ENCODE measurements at places on chromosomes 7 and 10.
A peak's percentile ranks its signal among the peaks of the same experiment; 100 is the strongest.

DNA sequence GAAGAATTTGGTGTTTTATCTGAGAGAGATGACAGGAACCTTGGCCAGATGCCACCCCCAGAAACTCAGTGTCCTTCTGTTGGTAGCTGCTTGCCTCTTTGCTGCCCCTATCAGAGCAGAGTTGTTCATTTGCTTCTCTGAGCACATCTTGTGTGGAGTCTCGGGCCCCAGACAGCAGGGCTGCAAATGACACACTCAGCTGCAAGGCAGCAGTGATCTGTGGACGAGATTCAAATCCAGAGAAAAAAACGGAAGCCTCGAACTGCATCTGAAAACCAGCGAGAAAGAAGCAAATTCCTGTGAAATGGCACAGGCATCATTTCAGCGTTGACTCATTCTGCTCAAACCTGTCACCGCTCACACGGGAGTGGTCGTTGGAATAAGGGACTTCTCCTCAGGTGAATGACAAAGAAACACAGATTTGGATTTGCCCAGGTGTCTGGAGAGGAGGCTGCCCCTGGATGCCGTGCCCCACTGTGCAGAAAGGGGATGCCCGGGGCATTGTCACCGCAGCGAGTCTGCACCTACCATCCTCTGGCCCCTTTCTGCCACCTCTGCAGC, 144.7 kb downstream of the PFKFB3 start:
- DNase-seq, result peak; percentile 39

DNA sequence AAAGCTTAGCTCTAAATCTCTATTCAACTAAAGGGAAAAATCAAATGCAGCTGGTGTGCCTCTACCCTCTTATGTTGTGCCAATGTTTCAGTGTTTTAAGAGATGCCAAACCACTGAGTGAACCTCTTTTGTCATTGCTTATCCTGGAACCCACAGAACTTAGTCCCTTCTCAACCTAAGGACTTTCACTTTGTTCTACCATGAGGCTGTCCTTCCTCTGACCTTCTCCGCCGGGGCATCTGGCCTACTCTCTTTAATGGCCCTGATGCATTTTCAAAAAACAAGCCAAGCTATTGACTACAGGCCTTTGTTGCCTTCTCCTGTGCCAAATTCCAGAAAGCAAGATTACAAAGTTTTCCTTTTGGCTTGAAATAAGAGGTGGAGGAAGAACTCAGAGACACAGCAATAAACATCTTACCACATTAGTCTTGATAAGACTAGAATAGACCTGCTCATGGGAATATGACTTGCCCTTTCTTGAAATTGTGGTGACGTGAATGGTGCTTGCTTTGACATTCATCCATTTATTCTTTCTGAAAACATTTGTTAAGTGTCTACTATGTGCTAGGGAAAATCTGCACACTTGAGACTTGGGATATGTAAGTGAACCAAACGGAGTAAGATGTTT, 253.2 kb upstream of the SMIM30 start:
- no peak for DNase-seq

DNA sequence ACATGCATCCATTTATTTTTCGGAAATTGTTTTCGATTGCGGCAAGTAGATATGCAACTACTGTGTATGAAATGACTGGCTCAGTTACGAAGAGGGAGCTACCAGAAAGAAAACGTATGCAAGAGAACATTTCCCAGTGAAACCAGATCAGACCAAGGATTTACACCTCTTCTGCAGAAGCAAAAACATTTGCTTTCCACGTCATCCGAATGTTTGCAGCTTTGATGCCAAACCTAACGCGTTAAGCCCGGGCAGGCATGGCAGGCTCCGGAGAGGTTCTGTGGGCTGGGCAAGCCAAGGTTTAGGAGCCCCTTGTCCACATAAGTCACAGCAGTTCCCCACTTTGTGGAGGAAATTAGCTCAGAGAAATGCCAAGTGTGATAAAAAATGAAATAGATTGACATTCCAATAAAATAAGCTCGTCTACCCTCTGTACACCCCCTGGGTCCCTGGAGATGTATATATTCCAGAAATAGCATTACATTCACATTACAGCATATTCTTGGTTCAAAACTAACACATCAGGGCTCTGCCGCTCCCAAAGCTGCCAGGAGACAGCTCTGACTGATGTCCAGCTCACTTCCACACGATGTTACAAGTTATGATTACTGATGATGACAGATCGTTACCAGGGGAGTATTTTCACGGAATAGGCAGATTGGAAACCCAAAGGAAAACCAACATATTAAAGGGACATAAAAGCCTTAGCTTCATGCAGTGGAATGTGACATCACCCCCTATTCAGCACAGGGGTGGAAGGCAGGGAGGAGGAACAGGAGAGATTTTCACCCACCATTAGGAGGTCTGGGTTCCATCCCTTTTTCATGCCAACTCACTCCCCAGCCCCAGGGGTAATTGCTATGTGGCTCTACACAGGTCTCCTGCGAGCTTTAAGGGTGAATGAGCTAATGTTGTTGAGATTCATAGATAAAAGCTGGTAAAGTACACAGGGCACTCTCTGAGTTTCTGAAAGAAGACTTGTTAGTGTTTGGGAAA, 81.5 kb downstream of the LYZL1 start:
- no peak for DNase-seq

DNA sequence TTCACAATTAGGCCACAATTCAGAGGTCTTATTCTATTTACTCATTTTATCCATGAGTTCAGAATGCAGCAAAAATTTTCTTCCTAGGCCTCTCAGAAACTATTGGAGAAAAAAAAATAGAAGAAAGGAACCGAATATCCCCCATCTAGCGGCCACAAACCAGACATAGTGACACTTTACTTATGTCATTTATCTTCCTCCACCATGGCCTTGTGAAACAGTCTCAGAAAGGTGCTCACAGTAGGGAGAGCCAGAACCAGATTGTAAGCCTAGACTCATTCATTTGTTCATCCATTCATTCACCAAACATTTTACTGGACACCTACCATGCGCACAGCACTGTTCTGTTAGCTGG, 16.0 kb downstream of the CREB3L2 start:
- no peak for DNase-seq

- DNase-seq, result no peak
Measured at GRCh38 chr7:106756071-106756470, 95.1 kb upstream of the CCDC71L start.

GRCh38 chr10:125140151-125140550, 20.2 kb downstream of the CTBP2 start:
- no peak for DNase-seq

DNA sequence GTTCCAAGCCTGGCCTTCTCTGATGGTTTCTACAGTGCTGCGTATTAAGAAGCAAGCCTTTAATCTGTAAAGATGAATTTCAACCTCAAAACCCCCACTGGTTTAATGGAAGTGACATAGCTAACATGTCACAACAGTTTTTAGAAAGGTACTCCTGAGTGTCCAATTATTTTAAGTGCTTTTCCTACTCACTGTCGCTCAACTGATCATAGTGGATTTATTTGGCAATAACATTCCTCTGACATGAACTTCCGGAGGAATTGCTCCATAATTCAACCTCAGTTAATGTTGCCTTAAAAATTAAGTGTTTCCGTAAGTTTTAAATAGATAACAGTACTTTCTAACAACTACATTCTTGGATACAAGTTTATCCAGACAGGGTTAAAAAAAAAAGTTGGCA, 57.5 kb downstream of the AGMO start:
- DNase-seq, result no peak

- DNase-seq, result peak; percentile 25
Measured at GRCh38 chr10:52308251-52309031, 5.6 kb upstream of the DKK1 start.

GRCh38 chr10:61754587-61755550, 92.1 kb downstream of the CABCOCO1 start:
- DNase-seq, result no peak

DNA sequence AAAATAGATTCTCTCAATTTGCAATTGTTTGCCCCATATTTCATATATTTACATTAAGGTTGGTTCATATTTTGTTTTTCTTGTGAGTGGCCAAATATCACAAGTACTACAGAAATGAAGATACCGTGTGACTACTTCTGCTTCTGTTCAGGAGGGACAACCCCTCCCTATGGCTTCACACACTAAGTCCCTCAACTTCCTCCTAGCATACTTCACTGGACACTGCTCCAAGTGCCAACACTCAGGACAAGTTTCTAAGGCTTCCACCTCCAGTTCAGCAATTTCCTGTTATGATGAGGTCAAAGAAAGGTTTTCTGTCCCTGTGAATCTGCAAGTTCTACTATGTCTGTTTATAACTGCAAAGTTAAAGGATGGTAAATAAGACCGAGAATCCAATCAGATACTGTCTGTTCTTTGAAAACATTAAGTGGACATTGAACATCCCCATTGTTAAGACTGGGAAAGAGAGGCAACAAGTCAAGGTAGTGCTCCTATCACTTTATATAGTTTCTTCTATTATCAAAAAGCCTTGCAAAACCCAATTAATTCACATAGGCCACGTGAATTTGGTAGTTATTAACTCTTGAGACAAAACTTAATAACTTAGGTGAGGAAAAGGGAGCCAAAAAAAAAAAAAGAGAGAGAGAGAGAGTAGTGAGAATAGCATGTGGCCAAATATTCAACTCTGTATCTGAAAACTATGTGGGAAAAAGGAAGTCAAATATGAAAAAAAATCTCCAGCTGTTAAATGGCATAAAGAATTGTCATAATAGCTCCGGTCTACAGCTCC, 81.3 kb upstream of the DKK1 start:
- DNase-seq, result no peak

DNA sequence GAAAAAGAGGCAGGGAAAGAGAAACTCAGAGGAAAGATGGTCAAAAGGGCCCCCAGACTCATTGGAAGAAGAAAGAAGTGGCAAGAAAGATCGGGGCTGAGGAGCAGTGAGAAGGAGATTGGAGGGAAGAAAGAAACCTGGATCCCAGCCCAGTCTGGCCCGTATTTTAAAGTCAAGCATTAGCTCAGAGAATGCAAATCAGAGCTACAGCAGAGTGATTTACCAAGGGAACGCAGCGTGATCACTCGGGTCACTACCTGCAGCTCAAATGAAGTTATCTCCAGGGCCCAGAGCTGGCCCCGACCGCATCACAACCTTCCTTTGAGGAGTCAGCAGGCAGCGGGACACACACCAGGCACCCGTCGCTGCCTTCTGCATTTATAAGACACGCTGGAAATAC, 72.8 kb downstream of the CARD11 start:
- no peak for DNase-seq

- DNase-seq, result no peak
Measured at GRCh38 chr7:24406789-24407299, 122.9 kb downstream of the NPY start.

DNA sequence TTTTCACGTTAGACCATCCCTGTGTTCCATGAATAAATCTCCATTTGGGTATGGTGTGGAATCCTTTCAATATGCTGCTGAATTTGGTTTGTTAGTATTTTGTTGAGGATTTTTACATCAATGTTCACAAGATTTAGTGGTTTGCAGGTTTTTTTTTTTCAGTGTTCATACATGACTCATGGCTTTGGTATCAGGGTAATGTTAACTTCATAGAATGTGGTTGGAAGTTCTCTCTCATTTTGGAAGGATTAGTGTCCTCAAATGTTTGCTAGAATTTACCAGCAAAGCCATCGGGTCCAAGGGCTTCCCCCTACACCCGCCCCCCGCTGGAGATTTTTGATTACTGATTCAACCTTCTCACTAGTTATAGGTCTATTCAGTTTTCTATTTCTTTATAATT, 398.0 kb downstream of the NXPH1 start:
- no peak for DNase-seq

- DNase-seq, result no peak
Measured at GRCh38 chr7:51312951-51313737, 3.5 kb downstream of the COBL start.

DNA sequence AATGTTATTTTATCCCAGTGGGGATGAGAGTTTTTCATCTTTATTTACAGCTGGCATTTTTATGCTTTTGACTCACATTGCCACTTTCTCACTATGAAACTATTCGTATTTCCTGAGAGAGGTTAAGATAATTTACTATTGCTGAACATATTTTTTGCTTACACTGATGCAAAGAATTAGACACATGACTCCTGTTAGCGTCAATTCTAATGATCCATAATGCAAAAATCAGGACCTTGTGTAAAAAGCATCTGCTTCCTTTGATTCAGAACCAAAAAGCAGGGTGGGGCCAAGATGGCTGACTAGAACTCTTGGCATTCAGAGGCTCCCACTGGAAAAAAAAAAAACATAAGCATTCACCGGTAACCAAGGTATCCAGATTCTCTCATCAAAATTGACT, 464.8 kb downstream of the SEMA3D start:
- no peak for DNase-seq

- no peak for DNase-seq
Measured at GRCh38 chr7:138170298-138170697, 94.0 kb downstream of the AKR1D1 start.

DNA sequence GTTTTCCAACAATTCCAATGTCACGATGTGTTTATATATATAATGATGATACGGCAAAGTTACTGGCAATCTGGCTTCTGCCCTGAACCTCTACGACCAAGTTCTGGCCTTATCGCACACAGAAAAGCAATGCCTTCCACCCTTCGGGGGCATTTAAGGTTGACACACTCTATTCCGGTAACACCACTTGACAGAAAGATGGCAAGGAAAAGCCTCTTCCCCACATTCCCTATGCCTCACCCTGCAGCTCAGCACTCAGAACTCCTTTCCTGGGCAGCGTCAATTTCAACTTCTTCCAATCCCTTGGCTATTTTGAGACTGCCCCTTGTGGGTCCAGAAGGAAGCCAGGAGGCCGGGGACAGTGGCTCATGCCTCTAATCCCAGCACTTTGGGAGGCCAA, 2.5 kb upstream of the ADRB1 start:
- DNase-seq, result no peak

DNA sequence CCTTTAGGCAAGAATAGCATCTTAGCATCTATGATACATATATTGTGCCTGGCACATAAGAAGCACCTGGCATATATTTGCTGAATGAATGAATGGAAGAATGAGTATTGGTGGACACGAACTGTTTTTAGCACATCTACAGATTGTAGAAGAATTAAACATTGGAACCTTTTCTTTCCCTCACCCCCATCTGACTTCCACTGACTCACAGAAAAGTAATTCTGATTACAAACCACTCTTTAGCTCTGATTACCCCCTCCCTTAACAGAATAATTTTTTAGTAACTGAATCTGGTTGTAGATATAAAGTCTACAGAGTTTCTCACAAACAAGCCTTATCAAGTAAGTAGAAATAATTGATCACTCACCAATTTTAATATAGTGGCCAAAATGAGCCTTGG, 31.9 kb downstream of the SLC26A4 start:
- no peak for DNase-seq

- DNase-seq, result no peak
Measured at GRCh38 chr10:52099026-52099600, 215.0 kb upstream of the DKK1 start.

GRCh38 chr7:35248576-35249536, 5.0 kb downstream of the TBX20 start:
- DNase-seq, result no peak

DNA sequence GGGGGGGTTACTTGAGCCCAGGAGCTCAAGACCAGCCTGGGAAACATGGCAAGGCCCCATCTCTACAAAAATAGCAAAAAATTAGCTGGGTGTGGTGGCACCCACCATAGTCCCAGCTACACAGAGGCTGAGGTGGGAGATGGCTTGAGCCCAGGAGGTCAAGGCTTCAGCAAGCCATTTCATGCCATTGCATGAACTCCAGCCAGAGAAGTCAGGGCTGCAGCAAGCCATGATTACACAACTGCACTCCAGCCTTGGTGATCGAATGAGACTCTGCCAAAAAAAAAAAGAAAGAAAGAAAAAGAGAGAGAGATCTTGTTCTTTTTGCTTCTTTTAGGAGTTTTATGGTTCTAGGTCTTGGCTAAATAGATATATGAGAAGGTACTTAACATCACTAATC, 200.2 kb upstream of the PHYHIPL start:
- no peak for DNase-seq
